ENCODE measurements at places on chromosomes 3 and 15.

- no peak for DNase-seq
These were observed 213.6 kb downstream of the RBMS3 start for GRCh38 chr3:29494305-29495036.

DNA sequence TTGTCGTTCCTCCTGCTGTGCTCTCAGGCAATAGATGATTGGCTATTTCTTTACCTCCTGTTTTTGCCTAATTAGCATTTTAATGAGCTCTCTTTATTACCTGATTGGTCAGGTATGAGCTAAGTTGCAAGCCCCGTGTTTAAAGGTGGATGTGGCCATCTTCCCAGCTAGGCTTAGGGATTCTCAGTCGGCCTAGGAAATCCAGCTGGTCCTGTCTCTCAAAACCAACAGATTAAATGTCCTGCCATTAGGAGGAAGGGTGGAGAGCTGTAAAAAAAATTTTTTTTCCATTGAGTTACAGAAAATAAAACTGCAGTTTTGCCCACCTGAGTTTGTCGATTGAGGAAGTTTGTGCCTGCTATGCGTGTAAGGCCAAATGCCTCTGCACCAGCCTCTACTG lies 5.4 kb upstream of the ACSBG1 start:
- DNase-seq = no peak

- no peak for DNase-seq
These were observed 221.6 kb upstream of the UBE2E1 start for GRCh38 chr3:23583980-23584740.

DNA sequence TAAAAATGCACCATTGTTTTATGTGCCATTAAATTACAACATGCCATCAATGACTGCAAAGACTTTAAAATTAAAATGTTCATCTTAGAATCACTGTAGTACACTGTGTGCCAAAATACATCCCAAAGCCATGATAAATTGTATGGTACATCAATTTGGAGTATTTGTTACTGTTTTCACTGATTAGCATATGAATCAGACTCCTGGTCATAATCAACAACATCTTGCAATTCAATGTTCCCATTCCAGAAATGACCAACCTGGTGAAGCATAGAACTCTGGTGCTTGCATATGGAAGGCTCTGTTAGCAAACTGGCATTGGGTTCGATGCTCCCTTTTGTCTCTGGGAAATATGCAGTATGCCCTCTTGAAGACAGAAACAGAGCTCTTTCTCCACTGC lies 22.5 kb downstream of the LYSMD2 start:
- DNase-seq = no peak

GRCh38 chr3:13173186-13173585 lies 100.0 kb upstream of the IQSEC1 start:
- DNase-seq = no peak

DNA sequence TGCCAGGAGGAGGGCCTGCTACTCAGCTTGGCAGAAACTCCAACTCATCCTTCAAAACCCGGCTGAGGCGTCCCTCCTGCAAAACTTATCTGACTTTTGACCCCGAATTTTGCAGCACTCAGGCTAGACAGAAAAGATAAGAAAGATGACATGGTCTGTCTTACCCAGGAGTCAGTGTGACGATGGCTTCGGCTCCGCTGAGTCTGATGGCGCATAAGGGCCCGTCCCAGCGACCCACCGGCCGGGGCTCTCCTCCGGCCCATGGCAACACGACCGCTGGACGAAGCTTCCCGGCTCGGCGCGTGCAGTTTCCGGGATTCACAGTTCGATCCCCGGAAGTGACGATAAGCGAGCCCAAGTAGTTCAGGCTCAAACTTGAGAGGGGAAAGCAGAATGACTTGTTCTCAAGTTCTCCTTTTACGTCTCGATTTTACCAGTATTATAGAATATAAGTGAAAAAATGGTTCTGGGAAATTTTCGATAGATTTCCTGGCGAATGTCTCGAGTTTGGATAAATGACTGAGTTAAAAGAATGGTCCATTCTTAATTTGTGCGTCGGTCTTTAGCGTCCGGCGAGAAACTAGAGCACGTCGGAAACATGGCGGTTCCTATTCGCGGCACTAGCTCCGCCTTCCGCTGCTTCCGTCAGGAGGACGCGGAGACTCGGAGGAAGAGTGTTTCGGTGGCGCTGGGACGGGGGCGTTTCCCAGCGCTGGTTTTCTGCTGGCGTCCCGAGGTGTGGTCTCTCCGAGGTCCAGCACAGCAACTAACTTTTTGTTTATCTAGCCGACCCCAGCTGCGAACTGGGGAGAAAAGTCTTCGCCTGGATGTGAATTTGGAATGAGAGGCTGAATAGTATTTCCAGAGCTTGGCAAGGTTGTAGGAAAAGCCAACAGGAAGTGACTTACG lies at the start of gene LSG1:
TSS of gene LSG1 (minus strand) at position 292 of the 909 bp plus-strand sequence. CDS start at position 263, 29 bp downstream.
- peak; percentile 60 for DNase-seq

Data from activated CD4-positive, alpha-beta T cell treated with anti-CD3 and anti-CD28 coated beads, Interleukin-2, amount 50 U/mL, for 24 hours (primary cell).